ENCODE measurements at places on chromosomes 5 and 9.

- no peak for DNase-seq
These were observed 27.2 kb downstream of the ENC1 start for GRCh38 chr5:74613283-74613682.

DNA sequence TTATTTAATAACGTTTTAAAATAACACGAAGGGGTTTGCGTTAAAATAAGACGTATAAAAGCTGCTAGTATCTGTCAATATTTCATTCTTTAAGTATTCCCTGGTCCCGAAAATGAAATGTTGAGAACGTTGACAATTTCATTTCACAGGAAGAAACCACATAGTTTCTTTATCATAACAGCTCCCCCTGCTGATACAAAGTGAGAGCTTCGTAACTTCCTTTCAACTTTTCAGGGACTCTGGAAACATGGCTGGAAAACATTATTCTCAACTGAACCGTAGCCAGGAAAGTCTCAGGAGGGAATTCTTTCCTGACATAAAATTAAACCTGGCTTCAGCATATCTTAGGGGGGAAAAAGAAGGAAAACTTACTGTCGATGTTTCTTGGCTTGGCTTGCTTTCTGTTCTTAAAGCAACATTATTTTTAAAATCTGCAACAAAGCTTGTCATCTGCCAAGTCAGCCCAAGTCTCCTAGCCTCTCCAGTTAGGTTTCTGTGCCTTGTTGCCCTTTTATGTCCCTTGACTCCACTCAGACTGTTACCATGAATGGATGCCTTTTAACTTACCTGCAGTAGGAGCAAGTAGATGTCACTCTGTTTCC is 122.9 kb upstream of the DAB2 start:
- DNase-seq: no peak

GRCh38 chr9:96073531-96074480 is 198.3 kb downstream of the ERCC6L2 start:
- DNase-seq: no peak

DNA sequence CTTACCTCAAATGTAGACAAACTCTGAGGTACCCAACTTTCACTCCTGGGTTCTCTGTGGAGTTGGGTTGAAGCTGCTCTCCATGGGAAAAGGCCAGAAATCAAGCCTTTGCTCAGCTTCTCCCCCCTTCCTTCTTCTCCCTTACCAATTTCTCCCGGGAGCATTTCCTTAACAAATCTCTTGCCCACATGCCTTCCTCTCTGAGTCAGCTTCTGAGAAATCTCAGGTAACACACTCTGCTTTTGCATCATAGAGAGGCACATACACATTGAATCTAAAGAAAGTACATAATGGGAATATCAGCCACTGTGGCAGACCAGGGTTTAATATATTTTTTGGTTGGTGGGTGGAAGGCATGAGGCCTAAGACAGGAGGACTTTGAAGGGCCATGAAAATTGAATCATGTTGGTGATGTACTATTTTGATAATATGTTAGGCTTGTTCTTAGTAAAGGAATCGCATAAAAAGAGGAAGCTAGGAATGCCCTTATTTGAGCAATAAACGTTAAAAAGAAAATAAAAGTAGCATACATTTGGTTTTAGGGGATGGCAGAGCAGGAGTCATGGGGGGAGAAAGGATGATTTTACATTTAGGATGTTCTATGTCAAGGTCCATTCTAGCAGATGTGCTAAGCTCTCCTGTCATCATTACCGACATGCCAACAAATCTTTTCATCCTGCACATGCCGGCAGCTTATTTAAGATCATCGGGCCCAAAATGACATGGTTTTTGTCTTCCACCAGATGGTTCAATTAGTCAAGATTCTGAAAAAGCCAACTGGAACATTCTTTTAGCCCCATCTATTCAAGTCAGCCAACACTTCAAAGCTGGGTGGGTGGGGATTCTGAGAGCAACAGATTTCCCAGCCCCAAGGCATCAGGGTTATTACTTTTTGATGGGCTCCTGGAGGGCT is 199.5 kb upstream of the CLINT1 start:
- DNase-seq: no peak

DNA sequence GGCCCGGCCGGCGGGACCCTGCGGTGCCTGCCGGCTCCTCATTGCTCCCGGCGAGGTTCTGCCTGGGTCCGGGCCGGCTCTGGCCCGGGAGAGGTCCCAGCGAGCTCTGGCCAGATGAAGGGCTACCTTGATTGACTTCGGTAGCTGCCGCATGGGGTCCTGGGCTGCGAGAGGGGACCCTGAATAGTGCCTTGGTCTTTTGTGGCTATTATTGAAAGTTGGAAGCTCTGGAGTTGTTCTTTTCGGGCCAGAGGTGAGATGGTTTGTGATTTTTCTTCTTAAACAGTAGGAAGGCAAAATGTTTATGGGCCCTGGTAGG is 635 bp downstream of the NAA35 start:
- DNase-seq: no peak

- no peak for DNase-seq
These were observed 35.9 kb upstream of the EXOC3 start for GRCh38 chr5:407051-407450.

DNA sequence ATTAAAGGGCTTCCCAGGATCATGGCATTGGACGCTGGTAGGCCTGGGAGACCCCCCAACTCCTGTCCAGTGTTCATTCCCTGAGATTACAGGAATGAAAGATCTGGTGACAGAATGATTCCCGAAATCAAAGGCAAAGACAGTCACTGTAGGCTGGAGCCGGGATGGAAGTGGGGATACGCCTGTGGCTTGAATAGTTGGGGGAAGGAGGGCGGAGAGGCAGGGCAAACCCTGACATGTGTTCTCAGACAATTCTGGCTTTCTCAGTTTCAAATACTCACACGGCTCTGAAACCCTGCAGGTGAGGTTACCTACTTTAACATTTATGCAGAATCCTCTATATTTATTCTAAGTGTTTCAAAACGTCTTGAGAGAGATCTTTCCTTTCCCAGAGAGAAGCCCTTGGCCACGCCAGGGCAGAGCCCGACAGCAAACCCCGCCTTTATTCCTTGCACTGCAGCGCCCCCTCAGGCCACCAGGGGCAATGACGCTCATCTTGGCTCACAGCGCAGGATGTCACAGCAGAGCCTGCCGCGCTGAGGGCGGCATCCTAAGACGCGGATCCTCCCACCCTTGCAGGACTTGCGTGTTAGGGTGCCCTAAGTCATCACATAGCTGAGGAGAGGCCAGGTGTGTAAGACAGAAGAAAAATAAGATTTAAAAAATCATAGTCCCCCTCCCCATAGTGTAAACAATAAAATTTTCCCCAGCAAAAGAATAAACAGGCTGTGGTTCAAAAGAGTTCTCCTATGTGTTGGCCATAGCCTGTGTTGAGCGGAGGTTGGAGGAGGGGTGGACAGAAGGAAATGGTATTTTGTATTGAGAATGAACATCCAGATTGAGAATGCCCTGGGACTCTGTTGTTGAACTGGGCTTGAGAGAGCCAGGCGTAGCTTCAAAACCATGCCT is 284.5 kb downstream of the NTRK2 start:
- no peak for DNase-seq

DNA sequence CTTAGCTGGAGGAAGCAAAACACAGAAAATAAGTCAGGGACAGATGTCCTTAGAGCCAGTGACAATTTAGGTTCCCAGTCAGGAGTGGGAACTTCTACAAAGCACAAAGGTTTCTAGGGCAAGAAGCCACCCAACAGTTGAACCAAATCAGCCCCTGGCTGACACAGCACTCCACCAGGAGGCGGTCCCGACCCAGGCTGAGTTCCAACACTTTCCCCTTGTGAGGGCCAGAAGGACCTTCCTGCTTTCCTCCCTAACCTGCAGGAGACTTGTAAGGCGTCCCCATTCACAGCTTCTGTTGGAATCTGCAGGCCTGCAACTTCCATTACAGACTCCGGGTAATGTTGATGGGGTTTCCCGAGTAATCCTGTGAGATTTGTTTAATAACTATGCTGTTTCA is 416.4 kb upstream of the IRX1 start:
- DNase-seq: no peak

DNA sequence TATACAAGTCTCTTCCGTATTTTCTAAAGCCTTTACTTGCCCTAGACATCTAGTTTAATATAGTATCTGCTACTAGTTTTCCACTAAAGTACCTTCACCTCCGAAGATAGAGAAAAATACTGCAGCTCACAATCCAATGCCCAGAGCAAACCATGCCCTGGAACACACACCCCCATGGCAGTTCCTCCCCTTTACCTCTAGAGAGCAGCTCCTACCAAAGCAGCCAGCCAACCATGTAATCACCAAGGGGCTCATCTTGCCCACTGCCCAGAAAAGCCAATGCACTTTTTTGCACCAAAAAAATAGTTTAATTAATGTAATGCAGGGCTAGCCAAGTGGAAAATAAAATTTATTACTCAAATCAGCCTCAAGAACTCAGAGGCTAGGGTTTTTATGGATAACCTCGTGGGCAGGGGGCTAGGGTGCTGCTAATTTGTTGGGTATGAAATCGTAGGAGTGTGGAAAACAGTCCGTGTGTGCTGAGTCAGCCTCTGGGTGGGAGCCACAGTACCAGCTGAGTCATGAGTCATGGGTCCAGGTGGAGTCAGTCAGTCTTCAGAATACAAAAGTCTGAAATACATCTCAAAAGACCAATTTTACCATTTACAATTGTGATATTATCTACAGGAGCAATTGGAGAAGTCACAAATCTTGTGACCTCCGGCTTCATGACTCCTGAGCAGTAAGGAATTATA is 120.1 kb upstream of the ACO1 start:
- DNase-seq: no peak

DNA sequence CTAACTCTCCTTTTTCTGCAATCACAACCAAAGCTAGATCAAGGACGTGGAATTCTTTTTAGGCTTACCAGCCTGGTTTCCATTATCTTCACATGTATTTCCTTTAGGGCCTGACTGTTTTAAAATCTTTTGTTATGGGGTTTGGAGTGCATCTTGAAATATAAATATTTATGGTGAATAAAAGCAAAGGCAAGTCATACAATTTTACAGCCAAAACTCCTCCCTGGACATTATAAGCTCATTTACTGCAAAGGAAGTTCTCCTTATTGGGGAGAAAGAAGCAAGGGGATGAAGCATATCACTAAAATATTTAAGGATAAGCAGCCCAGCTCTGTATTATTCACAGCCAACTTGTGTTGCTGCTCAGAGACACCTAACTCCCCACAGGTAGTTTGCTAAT is 132.2 kb upstream of the TARS1 start:
- DNase-seq: no peak

DNA sequence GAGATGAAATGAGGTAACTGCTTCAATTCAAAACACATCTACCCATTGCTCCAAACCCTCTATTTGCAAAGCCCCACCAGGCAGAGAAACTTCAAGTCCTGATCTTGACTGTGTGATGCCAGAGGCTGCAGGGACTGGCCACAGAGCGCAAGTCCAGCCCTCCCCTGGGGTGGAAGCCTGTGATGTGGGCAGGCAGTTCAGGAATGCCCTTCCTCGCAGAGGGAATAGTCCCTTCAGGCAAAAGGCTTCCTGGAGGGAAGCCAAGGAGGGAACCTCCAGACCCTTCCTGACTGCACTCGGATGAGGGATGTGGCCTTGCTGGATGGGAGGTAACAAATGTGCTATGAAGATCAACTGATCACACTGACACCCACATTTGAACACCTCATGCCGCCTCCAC is 131.2 kb downstream of the SLIT3 start:
- no peak for DNase-seq

GRCh38 chr9:107875571-107875980 is 386.0 kb upstream of the KLF4 start:
- DNase-seq: no peak

DNA sequence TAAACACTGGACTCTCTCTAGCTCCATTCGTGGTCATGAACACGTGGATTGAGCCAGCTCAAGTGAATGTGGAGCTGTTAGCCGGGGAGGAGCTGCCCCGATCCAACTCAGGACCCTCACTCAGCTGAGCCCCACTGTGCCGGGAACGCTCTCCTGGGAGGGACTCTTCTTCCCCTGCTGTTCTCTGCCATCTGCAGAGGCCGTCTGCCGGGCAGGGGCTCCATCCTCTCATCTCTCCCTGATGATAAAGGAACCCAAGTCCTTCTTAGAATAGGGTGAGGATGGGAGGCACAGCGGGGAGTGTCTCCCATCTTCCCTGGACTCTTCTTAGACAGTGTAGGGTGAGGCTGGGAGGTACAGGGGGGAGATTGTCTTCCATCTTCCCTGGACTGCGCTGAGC is 120.5 kb upstream of the IRX4 start:
- DNase-seq: no peak

DNA sequence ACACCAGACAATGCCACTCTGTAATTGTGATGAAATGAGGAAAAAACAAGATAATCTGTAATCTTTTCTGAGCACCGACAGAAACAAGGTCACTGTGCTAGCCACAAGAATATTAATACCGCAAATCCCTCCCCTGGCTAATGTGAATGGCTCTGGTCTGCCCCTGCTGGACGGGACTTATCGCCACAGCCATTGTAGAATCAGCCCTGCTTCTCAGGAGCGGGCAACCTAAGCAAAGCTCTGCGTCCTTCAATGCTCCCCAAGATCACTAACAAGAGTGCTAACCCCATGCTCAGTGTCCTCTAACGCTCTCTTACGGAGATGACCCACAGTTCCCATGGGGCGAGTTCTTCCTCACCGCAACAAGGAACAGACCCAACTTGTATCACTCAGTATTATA is 42.7 kb downstream of the OR2V1 start:
- no peak for DNase-seq

DNA sequence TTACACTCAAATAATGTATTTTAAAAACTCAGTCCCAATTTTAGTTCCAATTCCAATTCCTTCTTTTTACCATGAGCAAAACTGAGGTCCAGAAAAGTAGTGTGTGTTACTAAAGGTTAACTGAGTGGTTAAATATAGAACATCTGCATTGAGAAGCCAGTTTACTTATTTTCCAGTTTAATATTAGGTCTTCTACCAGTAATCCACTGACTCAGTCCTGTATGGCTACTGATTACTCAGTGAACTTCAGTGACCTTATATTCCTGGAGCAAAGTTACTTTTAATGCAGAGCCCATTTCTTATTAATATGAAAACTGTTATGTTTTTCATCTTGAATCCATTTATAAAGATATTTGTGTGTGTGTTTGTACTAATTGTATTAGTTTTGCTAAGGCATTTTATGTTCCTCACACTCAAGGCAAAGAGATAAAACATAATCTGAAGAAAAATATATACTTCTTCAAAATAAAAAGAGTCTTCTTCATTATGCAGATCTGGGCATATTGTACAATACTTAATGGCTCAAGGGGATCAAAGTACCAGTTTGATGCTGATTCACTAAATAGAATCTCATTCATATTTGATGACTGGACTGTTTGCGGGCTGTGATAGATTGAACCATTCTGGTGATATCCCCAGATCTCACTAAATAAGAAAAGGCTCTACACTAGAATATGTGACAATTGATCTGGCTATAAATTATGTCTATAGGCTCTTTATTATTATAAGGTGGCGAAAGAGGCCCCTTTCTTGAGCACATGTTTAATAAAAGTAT is 60.8 kb downstream of the DMXL1 start:
- no peak for DNase-seq

DNA sequence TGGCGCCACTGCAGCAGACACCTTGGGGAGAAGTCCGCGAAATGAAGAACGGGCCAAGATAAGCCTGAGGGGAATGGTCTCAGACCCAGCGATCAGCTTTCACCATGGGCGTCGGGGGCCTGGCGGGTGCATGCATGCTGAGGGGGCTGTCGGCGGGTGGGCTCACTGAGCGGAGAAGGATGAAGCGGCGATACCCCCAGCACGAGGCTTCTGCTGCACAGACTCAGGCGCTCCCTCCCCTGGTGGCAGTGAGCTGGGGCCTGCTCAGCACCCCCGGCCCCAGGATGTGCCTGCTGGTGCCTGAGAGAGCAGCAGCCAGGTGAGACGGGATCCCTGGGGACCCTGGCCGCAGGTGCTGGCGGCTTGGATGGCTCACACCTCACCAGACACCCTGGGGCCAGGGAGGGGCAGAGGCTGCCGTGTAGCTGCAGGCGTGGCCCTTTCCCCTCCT is 31.2 kb downstream of the CEP72 start:
- no peak for DNase-seq

GRCh38 chr9:133545494-133546286 is 11.2 kb downstream of the ADAMTSL2 start:
- no peak for DNase-seq

Measured in activated CD8-positive, alpha-beta memory T cell treated with anti-CD3 and anti-CD28 coated beads for 1 hour (primary cell).